ENCODE measurements at places on chromosomes 2 and 18. TPM values are rescaled to one million over a fixed set of nuclear protein-coding genes. Genes with fewer than 3 reads are reported as not detected.

ESPNL gene
- total RNA-seq: 0.05 TPM

YWHAQ gene
- total RNA-seq: 189 TPM

ACVR2A gene
- 13.6 TPM for total RNA-seq

PRKCE gene
- total RNA-seq: 17.6 TPM

CDH19 gene
- total RNA-seq: not detected

- H3K4me3 ChIP-seq: no peak overlapping the region
- H3K36me3 ChIP-seq: no peaks in the 10 kb centered on the region
- peaks cover 4% of the 10 kb centered on the region for H3K4me1 ChIP-seq
- H3K27ac ChIP-seq: no peak overlapping the region
These were observed 74.8 kb upstream of the SLC66A3 start for GRCh38 chr2:11080253-11081115.

GRCh38 chr2:48474574-48475298, 55.2 kb upstream of the STON1 start:
- no peaks in the 10 kb centered on the region for H3K4me1 ChIP-seq
- H3K36me3 ChIP-seq: peaks cover 5% of the 10 kb centered on the region
- H3K4me3 ChIP-seq: no peak overlapping the region
- DNase-seq: no peak

DNA sequence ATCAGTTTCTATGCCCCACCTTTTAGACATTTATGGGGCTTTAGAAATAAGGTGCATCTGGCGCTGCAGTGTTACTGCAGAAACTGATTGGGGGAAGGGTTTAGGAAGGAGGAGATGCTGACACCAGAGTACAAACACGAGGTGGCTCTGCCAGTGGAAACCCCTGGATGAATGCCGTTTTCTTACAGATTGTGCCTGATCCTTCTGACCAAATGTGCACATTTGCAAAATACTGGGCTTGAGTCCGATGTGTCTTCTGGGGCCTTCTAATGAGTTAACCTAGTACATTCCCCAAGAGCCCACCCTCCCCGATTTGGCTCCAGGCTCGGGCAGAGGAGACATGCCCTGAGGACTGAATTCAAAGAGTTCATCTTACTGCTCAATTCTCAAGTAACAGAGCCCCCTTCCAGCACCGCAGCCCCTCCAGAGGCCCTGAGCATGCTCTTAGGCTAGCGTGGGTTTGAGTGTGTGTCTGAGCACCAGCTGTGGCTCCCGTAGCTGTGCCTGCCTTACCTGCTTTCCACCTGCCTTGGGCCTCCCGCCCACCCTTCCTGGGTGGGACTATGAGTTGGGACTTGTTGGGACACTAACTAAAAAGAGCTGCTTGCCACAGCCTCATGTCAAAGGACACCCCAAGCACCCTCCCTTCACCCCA, 116.7 kb upstream of the COPS8 start:
- H3K36me3 ChIP-seq: no peaks in the 10 kb centered on the region
- DNase-seq: no peak
- H3K4me1 ChIP-seq: peaks cover 29% of the 10 kb centered on the region
- peak overlapping the region; percentile 78 for H3K4me3 ChIP-seq

- no peaks in the 10 kb centered on the region for H3K27me3 ChIP-seq
- no peak for DNase-seq
- no peaks in the 10 kb centered on the region for H3K4me1 ChIP-seq
- H3K27ac ChIP-seq: no peak overlapping the region
- H3K4me3 ChIP-seq: no peak overlapping the region
These were observed 102.9 kb upstream of the SLC8A1 start for GRCh38 chr2:40554665-40555294.

- peaks cover 48% of the 10 kb centered on the region for H3K27me3 ChIP-seq
- peaks cover 2% of the 10 kb centered on the region for H3K36me3 ChIP-seq
- H3K4me3 ChIP-seq: peak overlapping the region; percentile 8
- DNase-seq: no peak
These were observed 78.9 kb downstream of the TRIM43 start for GRCh38 chr2:95670686-95671085.

DNA sequence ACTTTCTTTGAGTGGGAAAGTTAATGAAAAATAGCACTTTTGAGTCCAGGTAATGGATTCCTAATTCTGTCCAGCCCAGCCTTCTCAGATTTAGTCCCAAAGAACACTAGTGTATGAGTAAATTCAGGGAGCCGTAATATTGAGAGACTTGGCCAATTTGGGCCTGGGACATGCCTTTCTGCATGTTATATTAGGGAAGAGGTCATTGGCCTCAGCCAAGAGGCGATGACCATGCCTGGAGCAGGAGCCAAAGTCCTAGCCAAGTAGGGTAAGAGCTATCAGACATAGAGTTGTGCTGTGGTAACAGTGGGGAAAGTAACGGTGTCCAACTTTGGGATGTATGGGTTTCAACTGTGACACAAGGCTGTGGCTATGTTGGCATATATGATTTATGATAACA, 336.5 kb upstream of the ZNF804A start:
- H3K4me3 ChIP-seq: no peak overlapping the region
- DNase-seq: no peak
- H3K27me3 ChIP-seq: no peaks in the 10 kb centered on the region
- no peak overlapping the region for H3K27ac ChIP-seq

- H3K4me1 ChIP-seq: peaks cover 4% of the 10 kb centered on the region
- H3K27me3 ChIP-seq: peaks cover 9% of the 10 kb centered on the region
- H3K4me3 ChIP-seq: no peak overlapping the region
These were observed 62.0 kb downstream of the RPL31 start for GRCh38 chr2:101064125-101064502.

GRCh38 chr18:3452750-3453539, 3.0 kb downstream of the TGIF1 start:
- peak overlapping the region; percentile 96 for H3K4me3 ChIP-seq
- peaks cover 5% of the 10 kb centered on the region for H3K36me3 ChIP-seq
- H3K4me1 ChIP-seq: peaks cover 41% of the 10 kb centered on the region
- H3K27me3 ChIP-seq: no peaks in the 10 kb centered on the region
- H3K27ac ChIP-seq: peak overlapping the region; percentile 100

DNA sequence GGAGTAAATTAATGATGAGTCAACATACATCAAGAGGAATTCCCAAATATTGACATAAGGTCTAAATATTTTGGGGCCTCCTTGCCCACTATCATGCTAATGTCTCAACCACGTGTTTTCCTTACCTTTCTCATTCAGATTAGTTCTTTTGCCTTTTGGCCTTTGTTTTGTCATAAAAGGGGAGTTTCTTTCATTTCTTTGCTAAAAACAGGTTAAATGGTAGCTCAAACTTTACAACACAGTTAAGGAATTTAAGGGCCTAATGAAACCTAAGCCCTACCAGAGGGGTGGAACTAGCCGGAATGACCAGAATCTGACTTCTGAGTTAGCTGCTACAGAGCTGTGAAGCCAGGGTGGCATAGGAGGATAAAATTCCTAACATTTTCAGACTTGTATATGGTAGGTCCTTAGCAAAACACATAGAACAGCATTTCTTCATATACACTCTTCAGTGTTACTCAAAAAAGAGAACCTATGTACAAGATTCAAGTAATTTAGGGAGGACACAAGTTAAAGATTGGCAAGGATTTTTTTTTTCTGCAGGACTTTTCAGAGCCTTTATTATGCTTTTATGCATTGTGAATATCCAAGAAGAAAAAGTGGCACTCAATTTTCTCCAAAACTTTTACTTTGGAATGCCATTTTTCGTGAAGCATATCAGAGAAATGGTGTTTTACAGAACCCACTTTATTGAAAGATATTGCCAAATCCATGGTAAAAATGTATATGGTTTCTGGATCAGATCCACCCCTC, 633.1 kb downstream of the ARHGAP15 start:
- H3K27me3 ChIP-seq: no peaks in the 10 kb centered on the region
- peaks cover 10% of the 10 kb centered on the region for H3K4me1 ChIP-seq
- no peak overlapping the region for H3K27ac ChIP-seq
- H3K36me3 ChIP-seq: peaks cover 5% of the 10 kb centered on the region
- no peak for DNase-seq
- no peak overlapping the region for H3K4me3 ChIP-seq

DNA sequence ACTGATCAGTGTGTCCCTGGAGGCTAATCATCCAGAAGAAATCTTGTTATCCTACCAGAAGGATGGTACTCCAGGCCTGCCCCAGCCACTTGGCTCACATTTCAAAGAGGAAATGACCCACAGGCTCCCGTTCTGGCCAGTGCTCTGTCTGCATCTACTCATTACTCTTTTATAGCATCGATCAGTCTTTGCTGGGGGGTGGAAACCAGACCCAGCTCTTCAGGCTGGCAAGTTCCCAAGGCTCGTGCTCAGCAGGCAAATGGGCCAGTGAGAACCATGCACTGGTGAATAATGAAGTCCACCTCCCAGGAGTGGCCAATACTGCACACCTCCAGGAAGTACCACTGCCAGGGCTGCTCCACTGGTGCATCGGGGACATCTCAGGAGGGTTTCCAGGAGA, 38.8 kb downstream of the DNER start:
- peaks cover 84% of the 10 kb centered on the region for H3K27me3 ChIP-seq
- no peak for DNase-seq
- no peaks in the 10 kb centered on the region for H3K4me1 ChIP-seq
- H3K4me3 ChIP-seq: no peak overlapping the region

Data from T-helper 17 cell (primary cell).